ENCODE measurements at places on chromosomes 6 and 20.

- peaks cover 3% of the 10 kb centered on the region for H3K27me3 ChIP-seq
- peaks cover 4% of the 10 kb centered on the region for H3K36me3 ChIP-seq
- H3K4me3 ChIP-seq: no peak overlapping the region
- no peaks in the 10 kb centered on the region for H3K4me1 ChIP-seq
- DNase-seq: no peak
- H3K27ac ChIP-seq: no peak overlapping the region
Observed at GRCh38 chr6:135282395-135282794, 101.3 kb downstream of the MYB start.

GRCh38 chr20:57024849-57025248 lies 241.6 kb downstream of the BMP7 start:
- no peak overlapping the region for H3K4me3 ChIP-seq
- no peaks in the 10 kb centered on the region for H3K36me3 ChIP-seq
- no peak for DNase-seq
- H3K27me3 ChIP-seq: peaks cover 39% of the 10 kb centered on the region

DNA sequence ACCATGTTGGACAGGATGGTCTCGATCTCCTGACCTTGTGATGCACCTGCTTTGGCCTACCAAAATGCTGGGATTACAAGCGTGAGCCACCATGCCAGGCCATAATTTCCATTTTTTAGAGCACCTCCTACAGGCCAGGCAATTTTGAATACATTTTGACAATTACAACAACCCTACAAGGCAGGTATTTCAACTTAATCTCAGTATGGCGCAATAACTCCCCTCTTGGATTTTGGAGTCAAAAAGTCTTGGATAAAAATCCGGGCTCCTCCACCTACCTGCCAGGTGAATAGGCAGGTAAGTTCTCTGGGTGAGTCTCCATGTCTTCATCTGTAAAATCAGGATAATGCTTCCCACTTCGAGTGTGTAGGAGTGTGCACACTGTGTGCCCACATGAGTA lies 39.5 kb upstream of the TFAP2C start:
- no peaks in the 10 kb centered on the region for H3K4me1 ChIP-seq
- H3K4me3 ChIP-seq: no peak overlapping the region
- peaks cover 7% of the 10 kb centered on the region for H3K27me3 ChIP-seq

DNA sequence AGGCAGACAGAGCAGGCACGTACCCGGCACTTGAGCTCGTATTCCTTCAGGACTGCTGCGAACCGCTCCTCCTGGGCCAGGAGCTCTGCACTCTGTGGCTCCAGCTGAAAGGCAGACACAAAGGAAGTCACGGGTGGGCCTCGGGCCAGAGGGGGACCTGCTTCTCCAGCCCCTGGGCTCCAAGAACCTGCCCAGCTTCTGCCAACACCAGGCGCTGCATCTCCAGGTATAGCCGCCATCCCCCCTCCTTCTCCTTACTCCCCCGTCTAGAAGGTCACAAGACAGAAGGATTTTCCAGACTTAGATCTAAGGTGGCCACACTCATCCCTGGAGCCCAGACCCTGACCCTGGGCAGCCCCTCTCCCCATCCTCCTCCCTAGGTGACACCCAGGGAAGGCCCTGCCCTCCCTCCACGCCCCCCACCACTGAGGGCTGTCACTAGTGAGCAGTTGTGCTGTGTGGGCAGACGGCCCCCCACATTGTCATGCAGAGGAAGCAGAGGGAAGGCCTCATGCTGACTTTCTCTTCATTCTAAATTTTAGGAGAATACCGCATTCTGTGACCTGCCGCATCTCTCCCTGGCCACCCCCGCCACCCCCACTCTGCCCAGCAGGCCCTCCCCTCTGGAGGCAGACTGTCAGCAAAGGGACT lies 81.9 kb downstream of the GINS1 start:
- H3K4me1 ChIP-seq: peaks cover 9% of the 10 kb centered on the region
- H3K27ac ChIP-seq: no peak overlapping the region
- no peak overlapping the region for H3K4me3 ChIP-seq
- no peaks in the 10 kb centered on the region for H3K36me3 ChIP-seq
- DNase-seq: peak; percentile 58

GRCh38 chr6:96157018-96157565 lies 141.3 kb downstream of the FUT9 start:
- H3K27me3 ChIP-seq: no peaks in the 10 kb centered on the region
- no peaks in the 10 kb centered on the region for H3K36me3 ChIP-seq
- no peak overlapping the region for H3K27ac ChIP-seq
- H3K4me1 ChIP-seq: no peaks in the 10 kb centered on the region

- no peak overlapping the region for H3K27ac ChIP-seq
- no peak for DNase-seq
Observed at GRCh38 chr6:47008397-47008763, 33.8 kb downstream of the ADGRF1 start.

DNA sequence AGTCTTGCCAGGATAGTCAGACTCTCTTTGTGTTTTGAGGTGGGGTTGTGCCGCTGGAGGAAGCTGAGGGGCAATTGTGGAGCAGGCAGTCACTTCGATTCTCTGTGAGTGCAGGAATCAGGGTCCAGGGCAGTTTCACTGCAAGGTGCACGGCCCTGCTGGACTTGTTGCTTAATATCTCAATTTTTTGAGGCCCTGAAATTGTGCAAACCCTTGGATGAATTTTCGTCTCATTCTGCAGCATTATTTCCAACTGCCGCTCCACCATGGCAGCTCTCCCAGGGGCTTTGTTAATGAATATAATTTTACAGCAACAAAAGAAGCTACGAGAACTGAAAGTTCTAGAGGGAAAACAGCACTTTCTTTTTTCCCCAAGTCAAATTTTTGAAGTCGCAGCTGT lies 531.9 kb downstream of the QKI start:
- peaks cover 26% of the 10 kb centered on the region for H3K27me3 ChIP-seq
- H3K4me1 ChIP-seq: peaks cover 5% of the 10 kb centered on the region
- DNase-seq: no peak
- H3K4me3 ChIP-seq: no peak overlapping the region
- H3K27ac ChIP-seq: no peak overlapping the region

- DNase-seq: no peak
- H3K36me3 ChIP-seq: no peaks in the 10 kb centered on the region
- H3K27ac ChIP-seq: no peak overlapping the region
- H3K4me1 ChIP-seq: no peaks in the 10 kb centered on the region
- no peak overlapping the region for H3K4me3 ChIP-seq
- no peaks in the 10 kb centered on the region for H3K27me3 ChIP-seq
Observed at GRCh38 chr6:49918787-49919186, 45.2 kb downstream of the DEFB114 start.

DNA sequence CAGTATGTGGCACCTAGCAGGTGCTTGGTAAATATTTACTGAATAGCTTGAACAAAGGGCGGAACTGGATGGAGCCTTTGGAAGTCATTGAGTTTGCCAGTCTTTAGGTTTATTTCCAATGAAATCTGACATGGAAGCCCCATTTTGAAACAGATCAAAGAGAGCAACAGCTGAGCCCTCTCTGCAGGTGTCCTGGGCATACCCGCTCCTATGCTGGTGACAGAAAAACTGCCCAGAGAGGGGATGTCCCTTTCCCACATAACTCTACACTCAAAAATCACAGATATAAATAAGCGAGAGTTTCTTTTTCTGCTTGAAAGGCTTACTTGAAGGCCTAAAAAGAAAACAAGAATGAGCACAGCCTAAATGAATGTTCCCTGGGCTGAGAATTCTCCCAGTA lies 53.0 kb upstream of the RALY start:
- H3K4me3 ChIP-seq: no peak overlapping the region
- DNase-seq: no peak
- H3K27me3 ChIP-seq: no peaks in the 10 kb centered on the region
- H3K36me3 ChIP-seq: no peaks in the 10 kb centered on the region
- no peaks in the 10 kb centered on the region for H3K4me1 ChIP-seq

Data from natural killer cell treated with Interleukin-12 subunit alpha and Interleukin-12 subunit beta and Interleukin-15 and Interleukin-18, amount 100 ng/mL, for 72 hours (primary cell).